ENCODE measurements at places on chromosomes 7 and 10.
A peak's percentile ranks its signal among the peaks of the same experiment; 100 is the strongest.

GRCh38 chr7:28016297-28016696, 164.3 kb downstream of the JAZF1 start:
- DNase-seq: no peak

DNA sequence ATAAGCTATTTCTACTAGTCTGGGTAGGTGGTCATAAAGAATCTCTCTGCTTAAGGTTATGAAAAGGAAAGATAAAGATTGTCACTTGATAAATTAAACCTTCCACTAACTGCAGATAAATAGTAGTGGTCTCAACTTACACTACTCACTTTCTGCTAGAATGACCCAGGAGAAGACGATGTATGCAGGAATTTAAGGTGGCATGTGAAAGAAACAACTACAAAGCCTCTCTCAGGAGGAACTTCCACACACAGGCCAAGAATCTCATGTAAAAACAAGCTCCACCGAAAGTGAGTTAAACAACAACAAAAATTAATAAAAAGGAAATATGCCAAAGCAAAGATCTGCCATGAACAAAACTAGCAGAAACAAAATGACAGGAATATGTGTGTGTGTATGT, 165.4 kb downstream of the CDC14C start:
- no peak for DNase-seq

DNA sequence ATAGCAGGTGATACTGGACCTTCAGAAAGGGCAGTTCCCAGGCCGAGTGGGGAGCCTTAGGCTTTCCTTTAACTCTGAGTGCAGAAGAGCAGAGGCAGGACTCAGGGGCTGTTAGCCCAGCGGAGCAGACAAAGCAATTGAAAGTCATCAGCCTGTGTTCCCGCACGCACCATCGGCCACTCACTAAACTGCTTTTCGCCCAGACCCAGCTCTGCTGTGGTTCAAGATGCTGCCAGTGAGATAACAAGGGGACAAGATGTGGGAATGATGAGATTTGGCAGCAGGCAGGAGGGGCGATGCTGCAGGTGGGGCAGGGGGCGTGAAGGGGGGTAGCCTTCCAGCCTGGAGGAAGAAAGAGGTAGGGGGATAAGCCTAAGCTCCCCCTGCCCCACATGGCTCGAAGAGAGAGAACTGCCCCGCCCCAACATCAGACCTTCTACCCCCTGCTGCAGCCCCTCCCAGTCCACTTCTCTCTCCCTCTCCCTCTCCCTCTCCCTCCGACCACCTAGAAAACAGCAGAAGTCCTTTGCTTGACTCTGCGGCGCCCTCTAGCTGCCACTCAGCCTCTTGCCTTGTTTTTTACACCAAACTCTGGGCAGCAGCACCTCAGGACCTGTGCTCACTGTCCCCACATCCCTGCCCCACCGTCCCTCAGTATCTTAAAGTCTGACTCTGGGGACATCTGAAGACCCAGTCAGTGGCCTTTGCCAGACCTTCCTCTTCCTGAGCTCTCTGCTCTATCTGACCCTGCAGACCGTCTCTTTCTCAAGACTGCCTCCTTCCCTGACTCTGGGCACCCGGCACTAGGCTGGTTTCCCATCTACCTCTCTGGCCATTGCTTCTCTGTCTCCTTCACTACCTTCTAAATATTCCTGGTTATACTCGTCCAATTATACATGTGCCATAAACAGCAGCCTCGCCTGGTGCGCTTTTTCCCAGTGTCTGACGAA, 110.5 kb downstream of the C10orf105 start:
- peak; percentile 76 for DNase-seq

DNA sequence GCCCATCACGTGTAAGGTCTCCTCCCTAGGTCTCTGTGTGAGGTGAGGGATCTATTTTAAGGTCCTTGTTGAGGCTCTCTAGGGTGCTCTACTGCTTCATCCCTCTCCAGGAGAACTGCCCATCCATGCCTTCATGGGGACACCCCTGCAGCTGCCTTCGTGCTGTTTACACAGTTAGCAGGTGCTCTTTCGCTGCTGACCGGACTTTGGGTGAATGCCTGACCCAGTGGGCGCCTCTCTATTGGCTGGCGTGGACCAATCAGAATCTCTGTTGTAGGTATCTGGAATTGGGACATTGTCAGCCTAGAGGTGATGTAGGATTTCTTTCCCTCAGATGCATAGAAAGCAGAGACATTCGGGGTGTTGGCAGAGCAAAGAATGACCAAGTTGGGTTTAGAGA, 38.7 kb upstream of the HMX3 start:
- no peak for DNase-seq

- no peak for DNase-seq
These were observed 36.3 kb downstream of the ASB13 start for GRCh38 chr10:5630112-5630436.
